ENCODE measurements at places on chromosomes 12 and 14.

DNA sequence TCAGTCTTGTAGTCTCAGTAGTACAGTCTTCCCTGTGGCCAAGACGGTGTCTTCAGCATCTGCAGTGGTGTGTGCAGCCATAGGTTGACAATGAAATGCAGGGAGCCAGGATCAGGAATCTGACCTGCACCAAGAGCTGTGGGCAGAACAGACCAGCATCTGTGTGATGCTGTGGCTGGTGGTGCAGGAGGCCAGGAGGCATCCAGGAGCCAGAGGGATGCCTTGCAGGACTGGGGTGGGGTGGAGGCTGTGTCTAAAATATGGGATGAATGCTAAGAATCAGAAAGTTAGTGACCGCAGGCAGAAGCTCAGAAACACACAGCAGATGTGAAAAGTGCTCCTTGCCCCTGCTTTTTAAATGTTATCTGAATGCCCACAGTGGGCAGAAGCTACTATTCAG lies 209.7 kb downstream of the CACNA1C start:
- DNase-seq = no peak

- DNase-seq = no peak
Observed at GRCh38 chr12:129332286-129332685, 479.0 kb downstream of the GLT1D1 start.

GRCh38 chr14:96156804-96157760 lies 47.6 kb upstream of the BDKRB2 start:
- DNase-seq = no peak

- no peak for DNase-seq
Observed at GRCh38 chr12:95198914-95199313, 18.4 kb downstream of the FGD6 start.

DNA sequence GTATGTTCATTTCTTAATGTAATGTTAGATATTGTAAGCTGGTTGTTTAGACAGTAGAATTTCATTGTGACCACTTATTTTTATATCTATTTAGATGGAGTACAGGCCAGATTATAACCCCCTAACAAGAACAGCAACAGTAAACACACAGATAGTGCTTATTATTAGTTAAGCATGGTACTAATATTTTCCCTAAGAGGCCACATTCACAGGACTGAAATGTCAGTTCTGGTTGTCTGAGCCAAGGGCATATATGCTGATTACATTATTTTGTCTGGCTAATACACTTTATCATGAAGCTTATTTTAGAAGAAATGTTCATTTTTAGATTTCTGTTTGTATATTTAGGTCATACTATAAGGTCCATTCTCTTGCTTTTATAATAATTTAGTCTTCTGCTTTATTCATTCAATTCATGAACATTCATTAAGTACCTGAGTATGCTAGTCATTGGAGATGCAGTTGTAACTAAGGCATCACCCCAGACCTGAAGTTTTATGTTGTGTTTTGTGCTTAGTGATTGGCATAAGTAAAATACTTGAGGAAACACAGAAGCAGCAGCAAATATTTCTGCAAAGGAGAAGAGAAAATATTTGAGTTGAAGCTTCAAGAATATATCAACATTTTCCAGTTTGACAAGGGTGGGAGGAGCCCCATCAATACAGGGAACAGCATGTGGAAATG lies 413.7 kb downstream of the RAD51B start:
- no peak for DNase-seq

- DNase-seq = no peak
Observed at GRCh38 chr14:21215879-21216251, 53.4 kb downstream of the HNRNPC start.

- DNase-seq = no peak
Observed at GRCh38 chr12:51625370-51625769, 34.3 kb downstream of the SCN8A start.

DNA sequence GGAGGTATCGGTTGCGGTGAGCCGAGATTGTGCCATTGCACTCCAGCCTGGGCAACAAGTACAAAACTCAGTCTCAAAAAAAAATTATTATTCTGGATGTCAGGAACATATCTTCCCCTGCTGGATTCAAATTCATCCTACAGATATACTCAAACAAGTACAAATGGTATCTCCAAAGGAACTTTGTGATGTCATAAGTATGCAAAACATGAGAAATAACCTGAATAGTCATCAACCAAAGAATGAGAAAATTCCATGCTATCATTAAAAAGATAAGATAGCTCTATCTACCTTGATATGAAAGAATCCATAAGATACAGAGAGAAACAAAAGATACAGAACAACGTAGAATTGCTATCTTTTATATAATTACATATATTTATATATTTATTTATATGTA lies 67.7 kb downstream of the EEA1 start:
- no peak for DNase-seq

DNA sequence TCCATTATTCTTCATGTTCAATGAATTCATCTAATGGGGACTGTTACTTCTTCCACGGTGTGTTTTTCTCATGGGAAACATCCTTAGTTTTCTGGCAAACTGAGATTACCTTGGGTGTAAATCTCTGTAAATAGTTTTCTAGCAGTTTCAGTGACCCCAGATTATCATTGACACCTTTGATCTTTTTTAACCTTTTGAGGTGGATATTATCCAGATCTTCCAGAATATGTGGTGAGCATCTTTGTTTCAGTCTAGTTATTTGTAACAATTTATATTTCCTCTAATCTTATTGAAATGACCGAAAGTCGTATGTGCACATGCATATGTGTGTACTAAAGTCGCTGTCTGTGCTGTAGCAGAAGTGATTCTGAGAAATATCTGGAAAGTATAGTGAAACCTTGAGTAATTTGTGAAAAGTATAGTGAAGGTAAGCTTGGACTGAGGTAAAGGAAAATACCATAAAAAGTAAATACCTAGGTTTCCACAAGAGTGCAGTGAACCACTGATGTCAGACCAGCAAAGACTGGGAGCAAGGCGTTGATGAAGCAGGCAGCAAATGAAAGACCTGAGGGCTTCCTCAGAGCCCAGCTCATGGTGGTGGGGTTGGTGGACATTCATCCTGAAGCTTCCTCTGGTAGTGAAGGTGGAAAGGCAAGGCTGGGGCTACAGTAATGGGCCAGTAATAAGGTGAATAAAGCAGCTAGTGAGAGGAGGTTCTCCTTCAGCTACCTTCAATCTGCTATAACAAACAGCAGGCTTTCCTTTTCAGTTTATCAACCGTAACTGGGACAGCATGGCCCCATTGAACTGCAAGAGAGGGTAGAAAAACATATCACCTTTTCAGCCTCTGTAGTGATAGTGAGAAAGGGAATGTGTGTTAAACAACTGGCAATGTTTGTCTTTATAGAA lies 480.2 kb upstream of the FBXO33 start:
- DNase-seq = peak; percentile 10

GRCh38 chr12:32804301-32804700 lies 48.6 kb upstream of the YARS2 start:
- DNase-seq = no peak

DNA sequence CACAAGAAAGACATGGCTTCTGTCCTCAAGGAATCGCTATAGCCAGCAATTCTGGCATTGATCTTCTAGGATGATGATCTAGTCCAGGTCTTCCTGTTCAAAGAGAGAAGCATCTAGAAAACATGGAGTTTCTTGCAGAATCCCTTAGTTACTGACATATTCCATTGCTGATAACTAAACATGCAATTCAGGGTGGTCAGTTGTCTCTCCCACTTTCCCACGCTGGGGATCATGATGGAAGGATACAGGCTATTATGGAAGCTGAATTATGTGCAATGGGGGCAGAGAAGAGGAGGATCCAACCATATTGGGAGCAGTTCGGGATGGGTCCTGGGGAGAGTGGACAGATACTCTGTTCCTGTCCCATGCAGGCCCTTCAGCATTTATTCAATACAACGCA lies 9.8 kb upstream of the RPH3A start:
- no peak for DNase-seq

GRCh38 chr14:69573831-69574262 lies 824 bp downstream of the CCDC177 start:
- DNase-seq = peak; percentile 36

DNA sequence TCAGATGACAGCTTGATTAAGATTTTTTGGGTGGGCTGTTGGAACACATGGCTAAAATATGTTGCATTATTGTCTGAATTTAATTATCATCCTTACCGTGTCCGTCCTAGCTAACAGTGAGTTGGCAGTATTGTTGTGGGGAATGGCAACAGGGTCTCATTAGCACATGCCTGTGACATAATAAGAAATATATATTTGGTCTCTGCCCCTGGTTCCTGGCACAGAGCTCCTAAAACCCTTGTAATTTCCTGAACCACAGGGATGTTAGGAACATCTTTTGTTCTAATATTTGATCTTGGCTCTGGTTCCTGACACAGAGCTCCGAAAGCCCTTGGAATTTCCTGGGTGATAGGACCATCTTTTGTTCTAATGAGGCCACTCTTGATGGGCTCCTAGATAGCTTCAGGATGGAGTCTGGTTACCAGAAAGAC lies 76.0 kb downstream of the SYNE2 start:
- no peak for DNase-seq

- no peak for DNase-seq
Observed at GRCh38 chr12:57781244-57781643, 1.3 kb upstream of the TSFM start.

DNA sequence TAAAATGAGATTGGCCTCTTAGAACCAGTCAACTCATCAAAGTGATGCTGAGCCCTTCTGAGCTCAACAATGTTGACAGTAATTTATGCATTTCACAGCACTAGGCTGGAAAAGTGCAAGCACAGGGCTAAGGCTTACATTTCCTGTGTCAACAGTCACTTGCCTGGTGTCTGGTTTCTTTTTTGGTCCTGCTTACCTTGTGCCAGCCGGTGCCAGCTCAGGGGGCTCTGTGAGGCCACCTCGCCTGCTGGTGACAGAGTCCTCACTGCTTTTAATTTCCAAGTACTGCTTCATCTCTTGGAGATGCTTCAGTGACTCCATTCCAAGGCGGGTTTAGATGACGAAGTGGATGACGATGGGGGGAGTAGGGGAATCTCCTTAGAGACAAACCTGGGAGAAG lies 53.1 kb upstream of the KCNA1 start:
- no peak for DNase-seq

DNA sequence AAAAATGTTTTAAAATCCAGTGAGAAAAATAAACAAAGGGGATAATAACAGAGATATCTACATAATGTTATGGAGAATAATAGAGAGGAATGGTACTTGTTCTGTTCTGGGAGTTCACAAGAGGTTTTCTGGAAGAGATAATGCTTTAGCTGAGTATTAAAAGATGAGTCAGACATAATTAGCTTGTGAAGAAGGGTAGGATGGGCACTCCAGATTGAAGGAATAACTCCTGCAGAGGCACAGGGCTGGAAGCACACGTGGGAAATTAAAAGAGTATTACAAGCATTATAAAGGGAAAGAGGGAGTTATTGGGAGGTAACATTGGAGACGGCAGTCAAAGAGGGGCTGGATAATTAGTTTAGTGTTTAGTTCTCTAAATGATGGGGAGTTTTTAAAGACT lies 124.9 kb upstream of the BTG1 start:
- no peak for DNase-seq

- no peak for DNase-seq
Observed at GRCh38 chr14:55583942-55584468, 4.0 kb downstream of the KTN1 start.

GRCh38 chr12:62654326-62655241 lies 188.0 kb downstream of the MON2 start:
- DNase-seq = no peak

- no peak for DNase-seq
Observed at GRCh38 chr14:51547260-51547659, 104.5 kb upstream of the FRMD6 start.

GRCh38 chr12:84596266-84596665 lies 316.3 kb downstream of the SLC6A15 start:
- no peak for DNase-seq

GRCh38 chr12:30420561-30420960 lies 275.1 kb downstream of the IPO8 start:
- DNase-seq = no peak

- no peak for DNase-seq
Observed at GRCh38 chr12:88958946-88959345, 378.7 kb upstream of the KITLG start.

- DNase-seq = no peak
Observed at GRCh38 chr12:102010265-102010994, 51.4 kb downstream of the WASHC3 start.

- no peak for DNase-seq
Observed at GRCh38 chr12:2348482-2348852, 295.7 kb downstream of the CACNA1C start.

DNA sequence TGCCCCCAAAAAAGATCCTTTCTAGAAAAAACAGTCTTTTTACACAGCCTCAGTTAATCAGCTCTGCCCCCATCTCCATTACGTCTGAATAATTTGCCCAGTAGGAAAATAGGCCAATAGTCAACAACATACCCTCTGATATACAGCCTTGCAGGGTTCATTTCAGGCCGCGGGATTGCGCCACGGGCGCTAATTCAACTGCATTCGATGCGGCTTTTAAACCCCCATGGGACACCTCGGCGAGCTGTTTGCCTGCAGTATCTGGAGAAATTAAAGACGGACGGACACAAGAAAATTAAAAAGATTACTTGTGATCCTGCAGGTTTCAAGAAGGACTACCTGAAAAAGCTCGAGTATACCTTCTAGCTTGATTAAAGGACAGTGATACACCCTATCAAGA lies 36.1 kb downstream of the ERP29 start:
- no peak for DNase-seq

DNA sequence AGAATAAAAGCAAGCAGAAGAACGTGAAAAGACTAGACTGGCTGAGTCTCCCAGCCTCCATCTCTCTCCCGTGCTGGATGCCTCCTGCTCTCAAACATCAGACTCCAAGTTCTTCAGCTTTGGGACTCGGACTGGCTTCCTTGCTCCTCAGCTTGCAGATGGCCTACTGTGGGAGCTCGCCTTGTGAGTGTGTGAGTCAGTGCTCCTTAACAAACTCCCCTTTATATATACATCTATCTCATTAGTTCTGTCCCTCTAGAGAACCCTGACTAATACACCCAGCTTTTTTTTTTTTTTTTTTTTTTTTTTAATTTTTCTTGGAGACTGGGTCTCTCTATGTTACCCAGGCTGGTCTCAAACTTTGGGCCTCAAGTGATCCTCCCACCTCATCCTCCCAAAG lies 46.9 kb downstream of the ACTN1 start:
- DNase-seq = no peak

- DNase-seq = no peak
Observed at GRCh38 chr12:68378872-68379606, 46.9 kb upstream of the MDM1 start.

DNA sequence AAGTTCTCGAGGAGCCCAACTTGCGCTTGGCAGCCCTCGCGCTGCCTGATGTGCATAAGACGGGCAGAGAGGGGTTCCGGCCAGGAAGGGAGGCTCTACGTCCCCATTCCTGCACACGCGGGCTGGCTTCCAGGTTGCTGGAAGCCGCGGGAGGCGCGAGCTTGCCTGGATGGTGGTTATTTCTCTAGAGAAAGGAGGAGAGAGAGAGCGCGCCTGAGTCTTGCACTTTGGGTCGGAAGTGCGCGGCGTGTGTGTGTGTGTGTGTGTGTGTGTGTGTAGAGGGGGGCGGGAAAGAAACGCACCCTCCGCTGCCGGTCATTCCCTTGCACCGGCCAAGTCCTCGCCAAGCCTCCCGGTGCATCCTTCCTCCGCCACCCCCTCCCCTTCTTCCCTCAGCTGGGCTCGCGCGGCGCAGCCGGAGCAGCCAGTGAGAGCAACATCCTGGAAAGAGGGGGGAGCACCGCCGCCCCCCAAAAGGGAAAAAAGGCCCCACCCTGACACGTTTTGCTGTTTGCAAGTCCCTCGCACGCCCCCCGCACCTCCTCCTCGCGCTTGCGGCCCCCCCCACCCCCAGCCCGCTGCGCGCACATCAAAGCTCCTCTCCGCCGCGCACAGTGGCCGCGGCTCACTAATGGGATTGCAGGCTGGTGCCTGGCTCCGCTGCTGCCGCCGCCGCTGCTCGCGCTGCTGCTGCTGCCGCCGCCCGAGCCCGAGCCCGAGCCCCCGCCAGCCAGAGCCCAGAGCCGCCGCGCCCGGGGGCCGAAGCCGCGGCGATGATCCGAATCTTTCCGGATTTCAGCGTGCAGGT lies 4.4 kb upstream of the NPAS3 start:
- DNase-seq = peak; percentile 13

All from activated CD4-positive, alpha-beta T cell treated with anti-CD3 and anti-CD28 coated beads for 48 hours (primary cell).